ENCODE measurements at places on chromosomes 11 and 22.

- H3K4me3 ChIP-seq, result no peak overlapping the region
- H3K27me3 ChIP-seq, result no peaks in the 10 kb centered on the region
- DNase-seq, result no peak
- H3K36me3 ChIP-seq, result no peaks in the 10 kb centered on the region
- H3K27ac ChIP-seq, result no peak overlapping the region
Measured at GRCh38 chr11:32920570-32920969, 28.0 kb downstream of the QSER1 start.

GRCh38 chr11:77039491-77040400 lies 5.5 kb downstream of the B3GNT6 start:
- peak; percentile 33 for DNase-seq
- H3K27me3 ChIP-seq, result peaks cover 8% of the 10 kb centered on the region
- peaks cover 8% of the 10 kb centered on the region for H3K4me1 ChIP-seq
- peak overlapping the region; percentile 41 for H3K4me3 ChIP-seq

DNA sequence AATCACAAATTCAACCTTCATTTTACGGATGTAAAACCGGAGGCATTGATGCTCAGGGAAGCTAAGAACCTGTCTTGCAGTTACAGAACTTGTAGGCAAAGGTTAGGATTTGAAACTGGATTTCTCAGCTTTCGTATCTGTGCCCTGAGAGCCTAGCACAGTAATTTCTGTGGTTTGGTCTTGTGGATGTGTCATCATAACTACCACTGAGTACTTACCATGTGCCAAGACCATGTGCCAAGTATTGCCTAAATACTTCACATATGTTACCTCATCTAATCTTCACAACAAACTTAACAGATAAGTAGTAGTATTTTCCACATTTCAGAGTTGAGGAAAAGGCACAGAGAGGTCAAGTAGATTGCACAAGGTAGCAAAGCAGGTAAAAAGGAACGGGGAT lies 140.7 kb downstream of the NXPE2 start:
- no peak overlapping the region for H3K4me3 ChIP-seq
- no peaks in the 10 kb centered on the region for H3K36me3 ChIP-seq
- no peak overlapping the region for H3K27ac ChIP-seq

DNA sequence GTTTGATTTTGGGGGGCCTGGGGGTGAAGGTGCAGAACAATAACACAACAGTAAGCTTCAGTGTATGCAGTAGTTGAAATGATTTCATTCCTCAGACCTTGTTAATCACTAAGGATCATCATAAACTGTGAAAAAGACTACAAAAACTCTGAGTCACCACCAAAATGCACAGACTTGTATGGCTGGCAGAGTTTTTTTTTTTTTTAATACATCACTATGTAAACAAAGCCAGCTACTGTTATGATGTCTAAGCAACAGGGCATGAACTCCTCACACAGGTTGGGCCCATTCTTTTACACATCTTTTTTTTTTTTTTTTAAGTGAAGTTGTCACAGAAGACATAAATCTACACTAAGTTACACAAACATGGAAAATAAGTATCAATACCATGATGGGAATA lies 311.9 kb downstream of the GUCY1A2 start:
- H3K27me3 ChIP-seq, result no peaks in the 10 kb centered on the region
- peak overlapping the region; percentile 72 for H3K27ac ChIP-seq
- H3K4me1 ChIP-seq, result no peaks in the 10 kb centered on the region

GRCh38 chr22:21994881-21995444 lies 12.4 kb upstream of the TOP3B start:
- no peaks in the 10 kb centered on the region for H3K4me1 ChIP-seq
- no peak overlapping the region for H3K27ac ChIP-seq
- H3K36me3 ChIP-seq, result no peaks in the 10 kb centered on the region
- H3K4me3 ChIP-seq, result no peak overlapping the region
- H3K27me3 ChIP-seq, result peaks cover 11% of the 10 kb centered on the region

DNA sequence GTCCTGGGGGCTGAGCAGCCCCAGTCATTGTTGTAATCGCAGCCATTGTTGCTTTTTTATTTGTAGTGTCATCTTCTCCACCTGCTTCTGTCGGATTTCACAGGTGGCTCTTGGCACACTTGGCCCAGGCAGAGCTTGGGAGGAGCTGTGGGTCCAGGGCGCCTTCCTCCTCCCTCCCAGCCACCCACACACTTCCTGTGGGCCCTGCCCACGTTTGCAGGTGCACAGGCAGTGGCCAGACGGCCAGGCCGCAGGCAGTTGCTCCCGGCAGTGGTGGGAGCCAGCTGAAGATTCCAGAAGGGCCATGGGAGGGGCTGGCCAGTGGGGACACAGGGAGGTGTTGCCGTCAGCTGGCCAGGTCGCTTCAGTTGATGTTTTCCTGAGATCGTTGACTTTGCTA lies 1191.9 kb downstream of the BRD1 start:
- no peaks in the 10 kb centered on the region for H3K4me1 ChIP-seq
- H3K4me3 ChIP-seq, result no peak overlapping the region
- DNase-seq, result no peak

DNA sequence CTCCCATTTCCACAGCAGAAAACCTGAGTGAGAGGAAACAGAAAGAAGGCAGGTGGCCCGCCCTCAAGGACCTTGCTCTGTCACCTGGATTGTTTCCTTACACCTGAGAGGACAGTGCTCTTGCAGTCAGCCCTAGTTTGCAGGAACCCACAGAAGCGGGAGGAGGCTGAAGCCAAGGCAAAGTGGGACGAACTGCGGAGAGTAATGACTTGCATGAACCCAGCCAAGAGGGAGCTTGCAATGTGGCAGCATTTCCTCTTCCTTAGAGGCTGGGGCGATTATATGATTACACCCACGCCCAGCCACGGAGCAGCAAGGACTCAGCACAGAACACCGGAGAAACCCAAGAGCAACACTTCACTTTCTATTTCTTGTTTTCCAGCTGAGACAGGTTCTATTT lies 102.6 kb downstream of the SPON1 start:
- no peak overlapping the region for H3K4me3 ChIP-seq
- H3K27me3 ChIP-seq, result no peaks in the 10 kb centered on the region
- no peaks in the 10 kb centered on the region for H3K36me3 ChIP-seq
- no peak overlapping the region for H3K27ac ChIP-seq
- H3K4me1 ChIP-seq, result no peaks in the 10 kb centered on the region
- DNase-seq, result no peak

- peaks cover 10% of the 10 kb centered on the region for H3K27me3 ChIP-seq
- H3K27ac ChIP-seq, result no peak overlapping the region
- H3K4me1 ChIP-seq, result peaks cover 18% of the 10 kb centered on the region
- H3K36me3 ChIP-seq, result no peaks in the 10 kb centered on the region
- H3K4me3 ChIP-seq, result peak overlapping the region; percentile 75
Measured at GRCh38 chr11:92225568-92226330, 1.1 kb downstream of the FAT3 start.

DNA sequence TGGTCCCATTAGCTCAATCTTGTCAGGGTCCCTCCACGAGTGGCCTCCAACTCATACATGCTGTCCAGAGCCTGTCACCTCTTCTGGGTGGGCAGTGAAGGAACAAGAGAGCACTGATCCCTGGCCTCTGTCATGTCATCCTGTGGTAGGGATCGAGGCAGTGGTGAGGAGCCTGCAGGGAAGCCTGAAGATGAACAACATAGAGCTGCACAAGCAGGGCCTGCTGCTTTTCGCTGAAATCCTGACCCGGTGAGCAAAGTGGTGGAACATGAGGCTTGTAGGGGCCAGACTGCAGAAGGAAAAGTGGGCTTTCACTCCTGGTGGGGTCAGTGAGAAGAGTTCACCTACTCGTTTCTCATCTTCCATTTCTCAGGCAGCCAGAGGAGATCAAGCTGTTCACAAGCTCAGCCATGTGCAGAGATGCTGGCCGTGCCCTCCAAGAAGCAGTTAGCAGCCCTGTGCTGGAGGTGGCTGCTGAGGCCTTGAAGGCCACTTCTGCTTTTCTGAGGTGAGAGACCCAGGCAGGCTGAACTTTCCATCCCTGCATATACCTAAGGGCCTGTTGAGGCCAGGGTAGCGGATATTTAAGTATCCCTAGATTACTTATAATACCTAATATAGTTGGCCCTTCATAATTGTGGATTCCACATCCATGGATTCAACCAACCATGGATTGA lies 32.9 kb downstream of the MEI1 start:
- H3K4me1 ChIP-seq, result no peaks in the 10 kb centered on the region
- no peaks in the 10 kb centered on the region for H3K27me3 ChIP-seq
- H3K36me3 ChIP-seq, result no peaks in the 10 kb centered on the region
- DNase-seq, result no peak
- no peak overlapping the region for H3K27ac ChIP-seq

GRCh38 chr22:45771711-45772110 lies 100.1 kb downstream of the ATXN10 start:
- no peak overlapping the region for H3K27ac ChIP-seq
- no peaks in the 10 kb centered on the region for H3K4me1 ChIP-seq
- no peak overlapping the region for H3K4me3 ChIP-seq
- DNase-seq, result no peak

- no peak overlapping the region for H3K27ac ChIP-seq
- peak; percentile 31 for DNase-seq
- no peaks in the 10 kb centered on the region for H3K27me3 ChIP-seq
- no peaks in the 10 kb centered on the region for H3K4me1 ChIP-seq
- no peak overlapping the region for H3K4me3 ChIP-seq
- no peaks in the 10 kb centered on the region for H3K36me3 ChIP-seq
Measured at GRCh38 chr11:112213753-112214152, 12.5 kb upstream of the PTS start.

DNA sequence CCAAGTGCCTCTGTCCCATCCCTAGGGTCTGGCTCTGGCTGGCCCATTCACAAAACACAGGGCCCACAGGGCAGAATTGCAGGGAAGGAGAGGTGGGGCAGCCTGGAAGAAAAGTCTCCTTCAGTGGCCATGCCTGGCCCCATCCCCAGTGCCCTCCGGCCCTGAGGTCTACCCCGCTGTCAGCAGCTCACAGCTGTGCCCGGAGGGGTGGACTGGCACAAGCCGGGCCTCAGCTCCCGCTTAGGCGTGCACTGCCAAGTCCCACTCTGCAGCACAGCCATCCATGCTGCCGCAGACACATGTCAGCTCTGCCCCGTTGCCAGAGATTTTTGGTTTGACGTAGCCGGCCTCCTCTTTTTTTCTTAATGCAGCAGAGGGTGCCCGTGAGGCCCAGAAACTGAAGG lies 3.9 kb upstream of the SCN2B start:
- H3K27ac ChIP-seq, result no peak overlapping the region
- H3K27me3 ChIP-seq, result peaks cover 5% of the 10 kb centered on the region
- H3K4me1 ChIP-seq, result no peaks in the 10 kb centered on the region
- H3K36me3 ChIP-seq, result no peaks in the 10 kb centered on the region
- DNase-seq, result peak; percentile 6
- no peak overlapping the region for H3K4me3 ChIP-seq
